ENCODE measurements at places on chromosomes 5 and 9. TPM values are rescaled to one million over a fixed set of nuclear protein-coding genes. Genes with fewer than 3 reads are reported as not detected.

GCNT1 gene
- 8.6 TPM for total RNA-seq

MYMK gene
- total RNA-seq: not detected

DNA sequence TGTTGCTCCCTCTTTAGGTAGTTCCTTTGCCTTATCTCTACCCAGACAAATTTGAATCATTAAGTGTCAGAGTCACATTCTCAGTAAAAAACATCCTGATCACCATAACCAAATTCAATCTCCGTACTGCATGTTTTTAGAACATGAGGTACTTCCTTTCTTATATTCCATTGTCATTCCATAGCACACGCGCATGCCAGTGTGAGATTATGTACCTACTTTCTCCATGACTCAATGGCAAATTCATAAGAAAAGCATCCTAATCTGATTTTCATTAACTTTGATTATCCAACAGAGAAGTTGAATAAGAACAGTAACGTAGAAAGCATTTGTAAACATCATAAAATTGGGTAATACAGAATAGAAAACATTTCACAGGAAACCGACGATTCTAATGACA is 1118.6 kb upstream of the CDH9 start:
- DNase-seq: no peak

- DNase-seq: no peak
These were observed 4.7 kb downstream of the PAX5 start for GRCh38 chr9:37029304-37029775.

FABP6 gene
- not detected for total RNA-seq

LVRN gene
- total RNA-seq: 0.68 TPM

- DNase-seq: no peak
These were observed 57.4 kb upstream of the SPRY4 start for GRCh38 chr5:142382186-142382585.

DNA sequence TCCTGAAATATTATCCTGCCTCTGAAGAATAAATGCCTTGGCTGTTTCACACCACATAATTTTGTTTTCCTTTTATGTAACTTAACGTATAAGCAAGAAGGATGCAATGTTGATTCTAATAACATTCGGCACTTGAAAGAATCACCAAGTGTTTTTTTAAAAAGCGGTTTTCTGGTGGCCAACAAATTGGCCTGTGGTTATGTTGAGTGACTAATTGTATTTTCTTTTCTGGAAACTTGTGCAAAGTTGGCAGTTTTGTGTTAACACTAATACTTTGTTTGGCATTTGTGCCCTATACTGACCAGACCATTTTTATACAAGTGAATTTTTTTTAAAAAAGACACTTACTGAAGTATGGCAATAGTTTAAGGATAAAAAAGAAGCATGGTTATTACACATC is 452.7 kb downstream of the BNC2 start:
- no peak for DNase-seq

PKN3 gene
- total RNA-seq: 8.0 TPM

CTSV gene
- total RNA-seq: 0.21 TPM

CARTPT gene
- total RNA-seq: not detected

KCNV2 gene
- total RNA-seq: not detected

GRCh38 chr5:173291722-173292658 is 36.2 kb downstream of the STC2 start:
- no peak for DNase-seq

- no peak for DNase-seq
These were observed 37.8 kb downstream of the EXD3 start for GRCh38 chr9:137385061-137385655.

- no peak for DNase-seq
These were observed 115.6 kb downstream of the WDR70 start for GRCh38 chr5:37494756-37495155.

- no peak for DNase-seq
These were observed 6.6 kb downstream of the POC5 start for GRCh38 chr5:75710637-75711036.

DNA sequence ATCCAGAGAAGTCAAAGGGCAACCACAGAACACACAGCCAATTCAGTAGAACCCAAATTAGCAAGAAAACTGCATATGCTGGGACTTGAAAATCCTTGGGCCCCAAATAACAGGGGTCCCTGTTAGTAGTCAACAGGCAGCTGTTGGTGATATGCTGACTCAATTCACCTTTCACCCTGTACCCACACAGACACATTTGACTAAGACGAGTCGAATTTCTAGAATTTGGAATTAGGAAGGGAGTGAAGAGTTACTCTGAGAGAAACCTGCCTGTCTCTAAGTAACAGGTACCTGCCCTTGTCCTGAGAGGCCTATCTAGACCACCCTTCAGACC is 821 bp upstream of the VCP start:
- no peak for DNase-seq

DNA sequence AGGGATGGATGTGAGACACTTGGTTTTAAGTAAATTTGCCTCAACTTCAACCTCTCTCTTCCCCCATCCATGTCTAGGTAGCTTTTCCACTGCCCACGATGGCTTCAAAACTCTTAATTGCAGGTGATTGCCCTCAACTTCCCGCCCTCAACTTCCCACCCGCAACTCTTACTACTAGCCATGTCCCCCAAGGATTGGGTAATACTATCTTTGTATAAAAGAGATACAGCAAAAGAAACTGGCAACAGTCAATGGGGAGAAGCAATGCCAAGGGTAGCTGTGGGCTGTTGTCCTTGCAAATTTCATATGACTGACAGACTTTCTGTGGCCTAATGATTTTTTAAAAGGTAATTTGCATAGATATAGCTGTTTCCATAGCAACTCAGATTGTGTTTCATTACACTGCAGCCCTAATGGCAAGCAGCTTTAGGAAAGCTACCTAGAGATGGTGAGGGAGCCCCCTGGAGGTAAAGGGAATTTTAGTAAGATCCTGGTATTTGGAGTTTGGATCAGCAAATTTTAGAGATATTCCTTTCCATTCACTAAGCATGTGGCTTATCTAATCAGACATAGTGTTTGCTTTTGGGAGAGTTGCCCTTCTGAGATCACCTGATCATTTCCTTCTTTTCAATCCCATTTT is 421.5 kb upstream of the DAP start:
- DNase-seq: no peak

DNA sequence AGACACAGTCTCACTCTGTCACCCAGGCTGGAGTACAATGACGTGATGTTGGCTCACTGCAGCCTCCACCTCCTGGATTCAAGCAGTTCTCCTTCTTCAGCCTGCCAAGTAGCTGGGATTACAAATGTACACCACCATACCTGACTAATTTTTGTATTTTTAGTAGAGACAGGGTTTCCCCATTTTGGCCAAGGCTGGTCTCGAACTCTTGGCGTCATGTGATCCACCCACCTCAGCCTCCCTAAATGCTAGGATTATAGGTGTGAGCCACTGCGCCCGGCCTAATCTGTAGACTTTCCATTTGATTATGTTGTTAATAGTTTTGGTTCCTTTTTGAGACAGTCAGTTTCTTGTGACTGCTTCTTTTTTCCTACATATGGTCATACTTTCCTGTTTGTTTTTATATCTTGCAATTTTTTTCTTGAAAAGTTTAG is 31.0 kb downstream of the MTREX start:
- no peak for DNase-seq

DNA sequence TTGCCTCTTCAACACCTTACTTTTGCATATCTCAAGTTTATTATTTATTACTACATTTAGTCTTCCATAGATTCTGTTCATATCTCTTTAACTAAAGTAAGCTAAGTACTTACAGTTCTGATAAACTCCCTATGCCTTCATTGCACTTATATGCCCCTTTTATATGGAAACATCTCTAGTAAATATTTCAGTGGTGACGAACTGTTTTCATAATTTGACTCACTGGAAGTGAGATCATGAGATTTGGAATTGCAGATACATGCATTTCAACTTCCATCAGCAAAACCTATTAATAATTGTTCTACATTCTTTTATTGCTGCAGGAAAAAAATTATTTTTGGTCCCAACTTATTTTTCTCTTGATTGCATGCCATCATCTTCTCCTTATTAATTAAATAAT is 263.5 kb downstream of the CD180 start:
- DNase-seq: no peak

PCDHB16 gene
- total RNA-seq: 10.8 TPM

DNA sequence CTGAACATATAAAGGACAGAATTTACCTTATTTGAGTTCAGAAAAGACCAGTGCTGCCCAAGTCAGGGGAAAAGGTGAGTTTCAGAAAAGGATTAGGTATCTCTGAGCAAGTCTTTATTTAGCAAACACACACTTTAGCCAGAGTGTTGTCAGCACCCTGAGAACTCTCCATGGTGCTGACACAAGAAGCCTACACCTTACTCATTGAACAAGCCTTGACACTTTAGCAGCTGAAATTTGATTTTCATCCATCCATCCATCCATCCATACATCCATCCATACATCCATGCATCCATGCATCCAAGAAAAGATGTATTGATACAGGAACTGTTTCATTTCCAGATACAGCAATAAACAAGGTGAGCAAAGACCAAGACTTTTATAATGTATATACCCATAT is 311.2 kb downstream of the TRIM32 start:
- DNase-seq: no peak

DRD1 gene
- total RNA-seq: not detected

- no peak for DNase-seq
These were observed 207.3 kb downstream of the ARHGAP26 start for GRCh38 chr5:142977363-142978051.

INSYN2B gene
- total RNA-seq: 2.7 TPM

- no peak for DNase-seq
These were observed 996.4 kb upstream of the WWC1 start for GRCh38 chr5:167294882-167295680.

ARHGAP26 gene
- 14.1 TPM for total RNA-seq

DNA sequence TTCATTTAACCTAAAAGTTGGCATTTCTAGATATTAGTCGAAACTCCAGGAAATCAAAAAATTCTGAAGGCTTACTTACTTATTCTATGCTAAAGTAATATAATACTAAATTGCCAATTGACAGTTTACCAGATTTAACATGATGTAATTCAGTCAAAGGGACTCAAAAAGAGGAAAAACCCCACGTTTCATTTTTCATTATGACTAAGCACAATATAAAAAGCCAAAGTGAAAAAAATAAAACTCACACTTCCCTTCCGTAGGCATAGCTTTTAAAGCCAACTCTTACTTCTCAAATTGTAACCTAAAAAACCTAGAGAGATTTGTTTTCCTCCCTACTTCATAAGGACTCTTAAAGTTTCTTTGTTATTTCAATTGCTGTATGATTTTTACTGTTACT is 146.6 kb downstream of the RAPGEF6 start:
- DNase-seq: no peak

- DNase-seq: no peak
These were observed 3.6 kb downstream of the IQGAP2 start for GRCh38 chr5:76406673-76407072.

SNCB gene
- not detected for total RNA-seq

GPSM1 gene
- total RNA-seq: 32.5 TPM

DNA sequence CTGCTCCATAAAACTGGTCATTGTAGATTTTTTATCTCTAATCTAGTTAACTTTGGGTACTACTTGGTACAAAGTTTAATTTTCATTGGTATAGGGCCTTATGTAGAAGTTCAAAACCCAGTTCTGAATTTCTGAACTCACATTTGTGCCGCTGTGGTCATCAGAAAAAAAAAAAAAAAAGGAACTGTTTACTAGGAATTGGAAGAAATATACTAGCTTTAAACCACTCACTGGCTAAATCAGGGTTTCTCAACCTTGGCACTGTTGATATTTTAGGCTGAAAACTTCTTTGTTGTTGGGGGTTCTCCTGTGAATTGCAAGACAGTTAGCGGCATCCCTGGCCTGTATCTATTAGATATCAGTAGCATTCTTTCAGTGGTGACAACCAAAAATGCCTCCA is 4.1 kb upstream of the ZFYVE16 start:
- no peak for DNase-seq

GRCh38 chr5:121745407-121745806 is 106.3 kb upstream of the FTMT start:
- DNase-seq: no peak

- no peak for DNase-seq
These were observed 850.6 kb upstream of the WWC1 start for GRCh38 chr5:167440846-167441245.

- DNase-seq: no peak
These were observed 107.1 kb downstream of the MAT2B start for GRCh38 chr5:163612358-163613149.

DNA sequence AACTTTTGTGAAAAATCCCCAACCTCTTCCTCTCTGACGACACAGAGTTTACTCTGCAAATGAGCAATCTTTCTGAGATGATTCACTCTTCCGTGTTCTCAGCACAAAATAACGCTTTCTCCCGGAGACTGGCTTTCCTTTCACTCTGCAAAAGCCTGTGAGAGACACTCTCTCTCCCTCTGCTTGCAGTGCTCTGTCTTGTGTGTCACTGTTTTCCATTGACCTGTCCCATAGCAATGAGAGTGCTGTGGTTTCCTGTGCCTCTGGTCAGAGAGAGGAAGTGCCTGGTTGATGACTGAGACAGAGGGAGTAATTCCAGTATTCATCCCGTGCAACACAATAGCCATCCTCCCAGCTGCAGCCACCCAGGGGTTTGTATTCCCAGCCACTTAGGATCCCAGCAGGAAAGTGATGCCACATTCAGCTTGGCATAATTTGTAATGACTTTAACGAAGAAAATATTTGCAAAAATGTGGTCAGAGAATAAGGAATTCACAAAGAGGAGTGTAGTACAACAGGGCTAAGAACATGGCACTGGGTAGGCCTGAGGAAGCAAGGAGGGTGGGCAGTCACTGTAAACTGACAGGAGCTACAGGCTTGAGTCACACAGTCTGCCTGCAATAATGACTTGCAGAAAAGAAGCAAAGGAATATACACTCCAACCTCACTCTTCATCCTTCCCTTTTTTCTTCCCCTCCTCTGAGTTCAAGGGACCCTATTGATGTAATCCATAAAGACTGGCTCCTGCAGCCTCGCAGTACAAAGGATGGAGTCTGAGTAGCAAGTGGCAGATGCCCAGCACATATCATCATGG is 463.5 kb upstream of the RGMB start:
- peak; percentile 85 for DNase-seq

OTULINL gene
- 1.3 TPM for total RNA-seq

- no peak for DNase-seq
These were observed 447 bp downstream of the CRAT start for GRCh38 chr9:129109952-129110739.

GRCh38 chr5:95809414-95809960 is 13.0 kb downstream of the GLRX start:
- no peak for DNase-seq

ADAMTS12 gene
- 15.5 TPM for total RNA-seq

DNA sequence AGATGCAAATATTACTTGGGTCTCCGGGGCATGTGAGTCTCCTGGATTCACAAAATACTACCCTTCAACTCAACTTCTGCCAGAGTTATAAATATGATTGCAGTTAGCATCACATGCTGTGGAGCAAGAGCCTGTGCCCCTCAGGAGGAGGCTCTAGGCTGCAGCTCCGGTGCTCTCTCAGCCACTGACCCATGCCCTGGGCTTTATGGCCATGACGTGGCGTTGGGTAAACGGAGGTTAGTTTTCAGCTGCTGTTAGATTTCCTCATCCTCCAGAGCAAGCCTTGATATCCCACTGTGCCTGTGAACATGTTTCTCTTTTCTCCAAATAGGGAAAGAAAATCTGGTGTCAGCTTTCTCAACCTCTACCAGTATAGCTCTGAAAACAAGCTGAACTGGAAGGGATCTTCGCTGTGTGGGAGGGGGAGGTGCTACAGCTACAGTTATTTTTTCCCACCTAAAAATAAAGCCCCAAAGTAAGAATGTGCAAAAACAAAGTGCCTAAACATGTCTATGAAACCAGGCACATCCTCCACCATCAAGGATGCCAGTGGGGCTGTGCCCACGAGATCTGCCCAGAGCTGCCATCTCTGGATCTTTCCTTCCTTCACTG is 124.4 kb upstream of the GPR151 start:
- DNase-seq: no peak

Data from osteocyte (in vitro differentiated cells).